GM12865 (cell line): ENCODE measurements at places on chromosomes 12 and 14.

DNA sequence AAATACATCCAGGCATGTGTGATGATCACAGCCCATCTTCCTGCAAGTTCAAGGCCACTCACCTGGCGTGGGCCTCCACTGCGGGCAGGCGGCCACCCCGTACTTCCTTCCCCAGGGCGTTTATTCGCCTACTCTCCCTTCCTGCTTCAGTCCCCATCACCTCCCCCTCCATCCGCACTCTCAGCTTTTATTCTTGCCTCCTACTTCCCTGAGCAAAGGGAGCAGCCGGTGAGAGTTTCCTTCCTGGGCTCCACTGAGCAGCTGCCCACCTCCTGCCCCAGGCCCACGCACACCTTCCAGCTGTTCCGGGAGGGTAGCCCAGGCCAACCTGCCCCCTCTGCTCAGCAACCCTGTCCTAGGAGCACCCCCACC, 4.1 kb downstream of the CYP46A1 start:
- DNase-seq = no peak

GRCh38 chr14:64580467-64580866, 30.7 kb downstream of the PPP1R36 start:
- DNase-seq = no peak

- no peak for DNase-seq
These were observed 39.9 kb downstream of the SOS2 start for GRCh38 chr14:50191499-50191898.

DNA sequence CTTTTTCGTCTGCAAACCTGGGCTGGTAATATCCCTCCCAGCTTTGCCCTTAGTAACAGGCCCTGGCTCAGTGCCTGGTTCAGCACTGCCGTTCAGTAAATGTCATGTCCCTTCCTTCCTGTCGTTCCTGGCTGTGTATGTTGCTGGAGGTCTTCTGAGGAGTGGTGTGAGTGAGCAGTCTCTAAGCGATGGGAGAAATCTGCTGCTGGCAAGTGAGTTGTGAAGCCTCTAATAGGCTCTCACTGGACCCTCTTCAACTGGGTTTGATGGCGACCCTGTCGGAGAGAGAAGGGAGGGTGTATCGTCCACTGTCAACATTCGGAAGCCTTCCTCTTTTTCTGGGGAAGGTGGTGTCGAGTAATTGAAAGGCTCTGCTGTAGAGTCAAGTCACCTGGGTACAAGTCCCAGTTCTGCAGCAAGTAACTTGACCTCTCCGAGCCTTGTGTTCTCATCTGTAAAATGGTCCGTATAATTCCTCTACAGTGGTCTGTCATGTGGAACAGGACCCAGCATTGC, 62.8 kb downstream of the HRK start:
- peak; percentile 11 for DNase-seq

DNA sequence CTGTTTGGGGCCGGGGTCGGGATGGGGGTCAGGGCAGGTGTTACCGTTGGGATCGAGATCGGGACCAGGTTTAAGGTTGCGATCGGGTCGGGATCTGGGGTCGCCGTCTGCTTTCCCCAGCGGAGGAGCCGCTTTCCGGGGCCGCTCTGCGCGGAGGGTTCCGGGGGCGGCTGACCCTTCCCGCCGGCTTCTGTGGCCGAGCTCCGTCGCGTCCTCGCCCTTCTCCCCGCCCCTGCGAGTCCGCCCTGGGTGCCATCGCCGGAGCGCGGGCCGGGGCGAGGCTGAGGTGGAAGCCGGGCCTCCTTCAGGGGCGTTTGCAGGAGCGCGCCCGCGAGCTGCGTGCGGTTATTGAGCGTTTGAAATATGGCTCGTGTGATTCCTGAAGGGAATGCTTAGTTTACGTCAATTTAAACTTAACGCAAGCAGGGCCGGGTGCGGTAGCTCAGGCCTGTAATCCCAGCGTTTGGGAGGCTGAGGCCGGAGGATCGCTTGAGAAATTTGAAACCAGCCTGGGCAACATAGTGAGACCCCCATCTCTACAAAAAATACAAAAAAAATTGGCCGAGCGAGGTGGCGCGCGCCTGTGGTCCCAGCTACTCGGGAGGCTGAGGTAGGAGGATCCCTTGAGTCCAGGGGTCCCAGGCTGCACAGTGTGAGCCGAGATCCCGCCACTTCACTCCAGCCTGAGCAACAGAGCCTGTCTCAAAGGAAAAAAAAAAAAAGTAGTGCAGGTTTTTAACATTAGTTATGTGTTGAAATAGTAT, 620 bp downstream of the PGAM5 start:
- DNase-seq = peak; percentile 57

DNA sequence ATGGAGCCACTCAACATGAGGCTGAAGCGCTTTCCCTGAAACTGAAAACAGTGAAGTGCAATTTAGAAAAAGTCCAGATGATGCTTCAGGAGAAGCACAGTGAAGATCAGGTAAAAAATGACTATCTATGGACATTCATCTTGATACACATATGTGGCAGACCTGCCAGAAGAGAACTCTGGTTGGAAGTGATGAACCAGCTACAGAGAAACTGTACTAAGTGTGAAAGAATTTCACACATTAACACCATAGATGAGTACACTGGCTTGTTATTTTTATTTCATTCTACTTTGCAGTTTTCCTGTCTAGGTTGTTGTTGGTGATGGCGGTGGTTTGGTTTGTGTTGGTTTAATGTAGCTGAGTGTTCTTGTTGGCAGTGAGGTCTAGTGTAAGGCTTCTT, 174.7 kb downstream of the ESR2 start:
- no peak for DNase-seq

GRCh38 chr14:35631071-35631805, 97.3 kb downstream of the INSM2 start:
- no peak for DNase-seq

GRCh38 chr12:11717519-11717961, 68.1 kb downstream of the ETV6 start:
- DNase-seq = peak; percentile 66

GRCh38 chr14:104827177-104828055, 26.5 kb downstream of the ZBTB42 start:
- DNase-seq = peak; percentile 37

- no peak for DNase-seq
These were observed 26.8 kb downstream of the CEP170B start for GRCh38 chr14:104891664-104892530.

- no peak for DNase-seq
These were observed 200.6 kb downstream of the EFCAB11 start for GRCh38 chr14:89753828-89754412.

GRCh38 chr12:112961536-112961935, 16.8 kb upstream of the OAS2 start:
- no peak for DNase-seq

DNA sequence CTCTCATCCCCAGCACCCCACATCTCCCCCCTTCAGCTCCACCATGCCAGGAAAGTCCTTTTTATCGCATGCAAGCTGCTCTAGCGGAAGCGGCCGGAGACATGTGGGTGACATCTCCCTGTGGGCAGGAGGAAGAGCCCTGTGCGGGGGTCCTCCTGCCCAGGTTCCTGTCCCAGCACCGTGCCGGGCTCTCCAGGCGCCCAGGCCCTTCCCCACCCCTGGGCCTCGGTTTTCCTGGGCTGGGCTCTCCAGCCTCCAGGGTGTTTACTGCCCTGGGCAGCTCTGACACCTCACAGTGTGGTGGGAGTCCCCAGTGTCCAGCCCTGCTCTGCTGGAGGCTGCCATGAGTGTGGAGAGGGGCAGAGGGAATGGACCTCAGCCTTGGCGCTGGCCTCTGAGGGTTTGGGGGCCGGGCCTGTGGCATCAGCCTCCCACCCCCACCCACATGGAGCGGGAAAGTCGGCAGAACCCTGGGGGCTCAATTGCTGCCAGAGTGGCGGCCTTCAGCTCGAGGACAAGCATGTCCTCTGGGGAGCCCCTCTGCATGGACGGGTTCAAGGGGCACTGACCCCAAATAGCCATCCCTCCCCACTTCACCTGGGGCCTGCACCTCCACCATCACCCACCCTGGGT, 16.9 kb downstream of the ASPG start:
- no peak for DNase-seq

GRCh38 chr14:34797747-34798583, 77.2 kb downstream of the BAZ1A start:
- no peak for DNase-seq

DNA sequence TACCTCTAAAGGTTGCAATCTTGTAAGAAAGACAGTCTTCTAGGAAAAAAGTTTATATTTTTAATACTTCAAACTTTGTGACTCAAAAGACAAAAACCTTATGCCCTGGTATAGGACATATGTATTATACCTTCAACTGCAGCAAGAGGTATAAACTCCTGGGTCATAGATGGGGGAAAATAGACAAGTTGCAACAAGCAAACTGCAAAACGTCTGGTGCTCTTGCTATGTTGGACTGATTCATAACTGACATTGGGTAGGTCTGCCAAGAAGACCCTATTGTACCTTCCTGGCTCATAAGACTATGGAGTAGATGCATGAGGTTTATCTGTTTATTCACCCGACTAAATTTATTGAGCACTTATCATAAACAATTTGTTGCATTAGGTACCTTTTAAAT, 40.9 kb downstream of the BEST3 start:
- no peak for DNase-seq
